NCI-H2227 treated with DMSO at 0.1 percent for 48 hours (cell line): ENCODE measurements at places on chromosomes 12 and 14.

- DNase-seq, result peak; percentile 59
These were observed 584 bp upstream of the NEDD1 start for GRCh38 chr12:96906498-96906848.

DNA sequence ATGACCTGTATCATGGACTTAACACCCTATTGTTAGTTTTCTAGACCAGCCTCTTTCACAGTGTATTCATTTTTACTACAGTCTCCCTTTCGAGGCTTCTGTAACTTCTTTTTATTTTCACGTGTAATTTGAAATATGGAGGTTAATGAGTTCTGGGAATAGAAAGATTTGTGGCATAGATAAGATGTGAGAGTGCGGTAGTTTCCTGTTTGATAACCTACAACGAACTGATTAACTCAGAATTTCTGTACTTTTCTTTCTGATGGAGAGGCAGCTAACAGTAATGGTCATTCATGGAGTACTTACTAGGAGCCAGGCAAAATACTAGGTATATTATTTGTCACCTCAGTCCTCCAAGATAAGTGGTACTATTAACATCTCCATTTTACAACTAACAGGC is 21.2 kb downstream of the POLR3B start:
- no peak for DNase-seq

GRCh38 chr12:117111386-117111785 is 12.2 kb upstream of the TESC start:
- peak; percentile 50 for DNase-seq

DNA sequence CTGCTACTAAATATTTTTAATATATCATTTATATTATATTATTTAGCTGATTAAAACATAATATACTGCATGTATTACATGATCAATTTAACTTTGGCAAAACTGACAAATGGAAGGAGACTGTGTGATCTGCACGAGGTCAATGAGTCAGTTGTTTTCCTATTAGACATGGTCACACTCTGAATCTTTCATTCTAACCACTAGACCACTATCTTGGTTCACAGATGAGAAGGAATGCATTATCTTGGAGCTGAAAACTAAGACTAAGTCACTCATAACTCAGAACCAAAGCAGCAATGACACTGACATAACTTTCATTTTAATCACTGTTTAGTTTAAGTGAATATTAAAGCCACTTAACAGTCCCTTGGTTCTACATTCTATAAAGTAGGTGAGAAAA is 37.4 kb downstream of the GNPTAB start:
- DNase-seq, result no peak

DNA sequence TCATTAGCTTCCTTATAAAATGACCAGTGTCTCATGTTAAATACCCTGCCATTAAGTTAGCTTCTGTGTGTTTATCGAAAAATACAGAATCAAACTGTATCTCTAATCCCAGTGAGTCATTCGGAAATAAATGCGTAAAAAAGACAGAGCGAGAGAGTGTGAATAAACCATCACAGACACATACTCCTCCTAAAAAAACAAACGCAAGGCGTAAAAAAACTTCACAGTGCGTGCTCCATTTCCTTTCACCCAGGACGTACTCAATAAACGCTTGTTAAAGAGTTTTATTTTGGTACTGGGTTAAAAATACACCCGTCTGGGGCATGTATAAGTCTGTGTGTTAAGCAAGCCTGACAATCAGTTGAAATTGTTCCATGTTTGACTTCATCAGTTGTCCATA is 58.8 kb upstream of the ISM2 start:
- no peak for DNase-seq

DNA sequence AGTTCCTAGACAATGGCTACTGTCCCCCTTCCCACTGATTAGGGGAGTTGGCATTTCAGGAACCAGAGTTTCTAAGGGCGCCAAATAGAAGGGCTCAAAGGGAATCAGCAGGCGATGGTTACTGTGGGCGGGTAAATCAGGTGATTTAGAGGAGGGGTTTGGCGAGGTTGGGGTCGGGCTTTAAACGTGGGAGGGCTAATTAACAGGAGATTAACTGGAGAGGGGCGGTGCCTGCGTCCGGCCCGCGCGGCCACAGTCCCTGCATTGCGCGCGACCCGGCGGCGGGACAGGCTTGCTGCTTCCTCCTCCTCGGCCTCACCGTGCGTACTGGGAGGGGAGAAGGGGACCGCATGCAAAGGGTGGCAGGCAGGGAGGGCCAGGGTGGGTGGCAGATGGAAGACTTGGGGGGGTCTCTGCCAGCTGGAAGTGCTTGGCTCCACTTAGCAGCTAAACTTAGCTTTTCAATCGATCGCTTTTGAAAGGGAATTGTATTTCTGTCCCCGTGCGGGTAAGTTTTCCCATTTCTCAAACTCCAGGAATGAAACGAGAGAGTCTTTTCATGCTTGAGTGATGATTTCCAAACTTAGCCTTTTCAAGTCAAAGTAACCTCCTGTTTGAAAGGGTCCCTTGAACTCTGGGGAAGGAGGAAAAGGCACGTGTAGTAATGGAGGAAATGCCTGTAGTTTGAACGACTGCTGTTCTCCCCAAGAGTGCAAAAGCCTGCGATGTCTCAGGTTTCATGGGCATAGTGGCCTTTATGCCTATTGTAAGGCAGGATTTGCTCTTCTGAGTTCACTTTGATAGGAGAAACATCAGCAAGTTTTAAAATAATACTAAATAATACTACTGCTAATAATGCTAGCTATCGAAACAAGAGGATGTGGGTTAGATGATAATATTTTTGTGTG is at the start of gene MGST1:
Gene MGST1, plus strand, starts transcription at position 255 of the 908 bp plus-strand sequence. CDS start 6,608 bp downstream, outside the sequence.
- DNase-seq, result no peak

DNA sequence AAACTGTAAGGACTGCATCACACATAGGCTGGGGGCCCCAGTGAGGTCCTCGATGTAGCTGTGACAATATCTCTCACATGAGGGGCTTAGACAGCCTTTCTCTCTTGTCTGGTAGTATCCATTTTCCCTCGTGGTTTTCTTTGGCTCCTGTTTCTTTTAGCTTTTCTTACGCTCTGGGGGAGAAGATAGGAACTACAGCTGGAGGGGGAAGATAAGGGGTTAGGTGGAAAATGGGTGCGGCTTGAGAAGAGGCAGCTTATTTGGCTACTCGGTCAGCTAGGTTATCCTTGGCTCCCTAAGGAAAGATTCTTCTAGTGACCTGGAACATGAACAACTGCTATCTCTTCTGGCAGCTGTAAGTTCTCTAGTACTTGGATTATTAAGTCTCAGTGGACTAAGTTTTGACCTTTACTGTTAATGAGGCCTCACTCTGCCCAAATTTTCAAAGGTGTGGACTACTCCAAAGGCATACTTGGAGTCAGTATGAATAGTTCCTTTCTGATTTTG is 28.7 kb upstream of the CPNE8 start:
- no peak for DNase-seq

DNA sequence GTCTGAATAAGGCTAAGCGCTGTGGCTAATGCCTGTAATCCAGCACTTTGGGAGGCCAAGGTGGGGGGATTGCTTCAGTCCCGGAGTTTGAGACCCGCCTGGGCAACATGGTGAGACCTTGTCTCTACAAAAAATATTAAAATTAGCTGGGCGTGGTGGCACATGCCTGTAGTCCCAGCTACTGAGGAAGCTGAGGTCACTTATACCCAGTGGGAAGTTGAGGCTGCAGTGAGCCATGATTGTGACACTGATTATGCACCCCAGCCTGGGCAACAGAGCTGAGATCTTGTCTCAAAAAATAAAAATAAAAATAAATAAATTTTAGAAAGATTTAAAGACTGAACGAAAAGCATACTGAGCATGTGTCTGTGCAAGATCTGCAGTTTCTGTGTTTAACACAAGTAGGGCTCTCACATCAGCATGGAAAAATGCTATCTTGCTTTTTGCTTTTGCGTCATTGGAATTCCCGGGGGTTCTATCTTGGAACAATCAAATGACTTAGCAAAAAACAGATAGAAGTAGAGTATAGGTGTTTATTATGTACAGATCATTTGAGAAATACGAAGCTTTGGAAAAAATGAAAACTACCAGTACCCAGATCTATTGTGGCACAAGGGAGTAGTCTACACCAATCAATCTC is 161.9 kb downstream of the CAPZA3 start:
- no peak for DNase-seq

GRCh38 chr12:57592551-57593165 is 1.7 kb downstream of the PIP4K2C start:
- DNase-seq, result no peak

DNA sequence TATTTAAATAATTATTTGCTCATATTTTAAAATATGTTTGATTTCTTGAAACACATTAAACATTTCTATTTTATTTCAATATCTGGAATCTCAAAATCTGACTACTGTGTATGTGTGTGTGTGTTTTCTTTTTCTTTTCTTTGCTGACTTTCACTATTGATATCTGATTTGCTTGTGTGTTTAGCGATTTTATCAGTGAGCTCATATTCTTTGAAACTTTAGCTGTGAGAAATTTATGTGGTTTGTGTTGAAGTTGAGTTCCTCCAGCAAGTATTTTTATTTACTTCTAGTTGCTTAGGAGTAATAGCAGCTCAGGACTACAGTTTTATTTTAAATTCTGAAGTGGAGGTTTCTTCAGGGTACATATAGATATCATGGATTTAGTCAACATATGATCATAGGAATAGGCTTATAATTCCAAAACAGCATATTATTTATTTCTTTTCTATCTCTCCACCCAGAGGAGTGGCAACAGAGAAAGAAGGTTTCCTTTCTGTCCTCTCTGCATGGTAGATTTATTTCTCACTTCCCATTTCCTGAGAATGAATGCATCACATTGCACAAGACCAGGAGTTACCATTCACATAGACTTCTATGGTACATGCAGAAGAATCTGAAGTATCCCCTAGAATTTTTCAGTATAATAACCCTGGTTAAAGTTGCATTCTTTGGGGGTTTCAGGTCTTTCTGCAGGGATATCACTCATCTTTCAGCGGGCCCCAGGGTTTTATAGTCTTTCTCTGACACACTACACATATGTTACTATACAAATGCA is 60.5 kb downstream of the PTPRQ start:
- DNase-seq, result no peak

GRCh38 chr12:8970432-8970831 is 18.9 kb upstream of the KLRG1 start:
- DNase-seq, result no peak

DNA sequence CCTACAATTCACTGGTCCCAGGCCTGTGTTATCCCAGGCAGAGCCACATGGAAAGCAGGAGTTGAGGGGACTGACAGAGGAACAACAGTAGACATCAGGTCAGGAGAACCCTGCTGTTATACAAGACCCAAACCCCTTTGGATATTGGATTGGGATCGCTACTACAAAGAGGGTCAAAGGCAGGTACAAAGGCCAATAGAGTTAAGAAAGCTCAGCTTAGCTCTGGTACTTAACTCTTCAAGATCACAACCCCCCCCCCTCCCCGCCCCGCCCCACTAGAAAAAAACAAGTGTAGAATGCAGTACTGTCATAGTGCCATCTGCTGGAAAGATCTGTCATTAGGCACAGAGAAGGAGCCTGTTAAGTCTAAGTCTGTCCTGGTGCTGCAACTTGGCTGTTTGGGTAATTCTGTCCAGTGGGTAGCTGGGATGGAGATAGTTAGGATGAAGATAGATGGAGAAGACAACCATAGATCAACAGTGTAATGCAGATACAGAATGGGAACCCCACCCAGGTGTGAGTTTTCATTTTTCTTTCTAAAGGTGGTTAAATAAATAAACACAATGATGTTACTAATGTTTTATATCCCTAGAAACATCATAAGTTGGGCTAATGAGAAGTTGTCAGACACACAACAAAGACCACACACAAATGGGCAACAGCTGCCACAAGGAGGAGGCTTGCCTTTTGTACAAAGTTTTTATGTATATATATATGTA is 17.2 kb downstream of the REM2 start:
- DNase-seq, result peak; percentile 45

GRCh38 chr12:72089678-72090077 is 151.0 kb downstream of the TPH2 start:
- DNase-seq, result no peak

GRCh38 chr12:79737875-79738718 is 47.3 kb upstream of the PAWR start:
- DNase-seq, result peak; percentile 78

- no peak for DNase-seq
These were observed 168.2 kb downstream of the KIF26A start for GRCh38 chr14:104306450-104307040.

DNA sequence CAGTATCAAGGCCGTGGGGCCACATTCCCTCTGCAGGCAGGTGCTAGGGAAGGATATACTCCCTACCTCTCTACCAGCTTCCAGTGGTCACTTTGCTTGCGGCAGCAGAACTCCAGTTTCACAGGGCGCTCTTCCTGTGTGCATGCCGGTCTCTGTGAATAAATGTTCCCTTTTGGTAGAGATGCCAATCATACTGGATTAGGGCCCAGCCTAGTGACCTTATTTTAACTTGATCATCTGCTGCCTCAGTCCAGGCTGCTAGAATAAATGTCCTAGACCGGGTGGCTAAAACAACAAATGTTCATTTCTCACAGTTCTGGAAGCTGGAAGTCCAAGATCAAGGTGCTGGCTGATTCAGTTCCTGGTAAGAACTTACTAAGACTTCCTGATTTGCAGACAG is 198.8 kb upstream of the TMEM132C start:
- no peak for DNase-seq

- no peak for DNase-seq
These were observed 3.5 kb upstream of the KLRD1 start for GRCh38 chr12:10304161-10304574.

- no peak for DNase-seq
These were observed 79.1 kb downstream of the RAD52 start for GRCh38 chr12:870378-870777.

DNA sequence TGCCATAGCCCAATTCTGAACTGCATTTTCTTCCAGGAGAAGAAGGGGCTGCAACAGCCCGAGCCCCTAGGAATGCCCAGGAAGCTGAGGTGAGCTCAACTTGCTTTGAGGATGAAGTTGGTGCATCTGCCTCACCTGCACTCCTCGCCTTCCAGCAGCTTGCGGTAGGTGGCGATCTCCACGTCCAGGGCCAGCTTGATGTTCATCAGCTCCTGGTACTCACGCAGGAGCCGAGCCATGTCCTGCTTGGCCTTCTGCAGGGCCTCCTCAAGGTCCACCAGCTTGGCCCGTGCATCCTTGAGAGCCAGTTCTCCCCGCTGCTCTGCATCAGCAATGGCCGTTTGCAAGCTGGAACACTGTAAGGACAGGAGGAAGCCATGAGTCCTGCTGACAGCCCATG is 6.0 kb downstream of the KRT75 start:
- no peak for DNase-seq

DNA sequence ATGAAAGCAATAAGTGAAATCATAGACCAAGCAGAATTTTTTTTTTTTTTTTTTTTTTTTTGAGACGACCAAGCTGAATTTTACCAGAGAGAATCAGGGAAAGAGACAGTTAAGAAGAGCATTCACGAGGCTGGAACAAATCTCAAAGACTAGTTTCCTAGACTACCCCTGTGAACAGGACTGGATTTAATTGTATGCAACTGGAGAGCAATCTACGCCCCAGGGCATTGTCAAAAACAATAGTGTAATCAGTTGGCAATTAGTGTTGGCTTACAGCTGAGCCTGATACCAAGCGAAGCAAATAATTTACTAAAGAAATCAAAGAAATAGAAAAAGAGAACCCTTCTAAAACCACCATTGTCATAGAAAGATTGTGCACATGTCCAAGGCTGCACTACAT is 232.9 kb upstream of the CPNE8 start:
- DNase-seq, result no peak
